Skin of body (tissue), 3 donors: ENCODE measurements at places on chromosomes 12 and 14.

DNA sequence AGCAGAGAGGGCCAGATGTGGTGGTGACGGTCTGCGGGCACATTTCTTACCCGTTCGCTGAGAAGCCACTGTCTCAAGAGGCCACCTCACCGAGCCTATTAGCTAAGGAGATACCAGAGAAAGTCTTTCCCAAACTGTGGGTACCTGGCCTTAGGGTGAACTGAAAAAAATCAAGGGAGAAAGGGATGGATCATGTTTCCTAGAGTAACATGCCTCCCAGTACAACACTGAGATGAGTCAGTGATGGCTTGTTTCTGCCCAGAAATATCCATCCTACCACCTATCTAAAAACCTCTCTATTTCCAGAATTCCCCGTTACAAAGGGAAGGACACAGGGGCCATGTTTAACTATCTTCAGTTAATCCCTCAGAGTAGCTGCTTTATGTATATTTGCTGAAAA is 83.7 kb downstream of the LMNTD1 start:
- DNase-seq = no peak

GRCh38 chr12:59500335-59500734 is 95.5 kb upstream of the SLC16A7 start:
- DNase-seq = no peak

DNA sequence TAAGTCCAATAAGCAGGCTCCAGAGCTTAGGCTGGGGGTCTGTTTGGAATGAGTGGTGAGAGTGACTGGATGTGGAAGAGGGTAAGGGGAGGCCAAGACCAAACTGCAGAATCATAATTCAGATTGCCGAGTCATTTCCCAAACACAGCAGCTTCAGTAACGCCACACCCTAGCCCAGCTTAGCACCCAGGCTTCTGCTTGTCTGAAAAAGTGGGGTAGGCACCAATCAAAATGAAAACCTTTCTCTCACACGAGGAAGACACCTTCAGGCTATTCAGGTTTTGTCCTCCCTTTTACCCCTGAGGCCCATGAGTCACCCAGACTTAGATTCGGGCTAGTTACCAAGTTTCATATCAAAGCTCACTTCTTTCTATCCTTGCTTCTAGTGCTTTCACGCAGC is 306.1 kb downstream of the DAD1 start:
- DNase-seq = no peak

DNA sequence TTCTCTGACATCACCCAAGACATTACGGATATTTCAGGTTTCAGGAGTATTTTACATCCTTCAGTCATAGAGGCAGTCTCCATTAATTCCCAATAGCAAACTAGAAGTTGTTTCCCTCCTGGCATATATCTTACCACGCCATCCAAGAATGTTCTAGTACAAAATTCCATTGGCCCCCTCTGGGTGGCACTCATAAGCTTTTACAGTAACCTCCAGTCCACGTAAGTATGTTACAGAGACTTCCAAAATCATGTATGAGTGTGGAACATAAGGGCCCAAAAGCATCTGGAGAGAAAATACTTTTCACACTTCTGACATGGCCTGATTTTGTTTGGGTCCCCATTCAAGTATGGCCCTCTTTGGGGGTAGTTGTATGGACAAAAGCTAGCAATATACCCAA is 58.1 kb upstream of the DHRS4 start:
- no peak for DNase-seq

DNA sequence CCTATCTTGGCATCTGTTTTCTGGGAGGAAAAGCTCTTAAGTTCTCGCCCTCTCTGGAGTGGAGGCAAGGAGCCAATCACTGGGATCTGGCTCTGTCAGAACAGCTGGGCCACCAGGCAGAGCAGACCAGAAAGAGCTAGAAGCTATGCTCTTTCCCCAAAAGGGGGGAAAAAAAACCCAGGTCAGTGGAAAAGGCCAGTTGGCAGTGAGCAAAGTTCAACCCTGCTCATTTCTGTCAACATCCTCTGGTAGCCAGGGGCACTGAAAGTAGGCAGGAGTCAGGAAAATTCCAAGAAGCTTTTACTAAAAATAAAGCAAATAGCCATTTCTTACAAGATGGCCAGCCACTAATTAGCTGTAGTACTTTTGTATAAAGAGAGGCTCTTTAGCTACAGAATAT is 36.6 kb upstream of the PAX9 start:
- no peak for DNase-seq

GRCh38 chr12:95318071-95318545 is 100.5 kb downstream of the VEZT start:
- no peak for DNase-seq
